RKO (cell line): ENCODE measurements at places on chromosomes 4 and X.
A peak's percentile ranks its signal among the peaks of the same experiment; 100 is the strongest.

GRCh38 chr4:189049682-189050081, 891.0 kb upstream of the FRG1 start:
- DNase-seq = no peak

- no peak for DNase-seq
These were observed 42.1 kb downstream of the SCML1 start for GRCh38 chrX:17779434-17779833.

- peak; percentile 54 for DNase-seq
These were observed 702 bp downstream of the TSPAN5 start for GRCh38 chr4:98657531-98658286.

DNA sequence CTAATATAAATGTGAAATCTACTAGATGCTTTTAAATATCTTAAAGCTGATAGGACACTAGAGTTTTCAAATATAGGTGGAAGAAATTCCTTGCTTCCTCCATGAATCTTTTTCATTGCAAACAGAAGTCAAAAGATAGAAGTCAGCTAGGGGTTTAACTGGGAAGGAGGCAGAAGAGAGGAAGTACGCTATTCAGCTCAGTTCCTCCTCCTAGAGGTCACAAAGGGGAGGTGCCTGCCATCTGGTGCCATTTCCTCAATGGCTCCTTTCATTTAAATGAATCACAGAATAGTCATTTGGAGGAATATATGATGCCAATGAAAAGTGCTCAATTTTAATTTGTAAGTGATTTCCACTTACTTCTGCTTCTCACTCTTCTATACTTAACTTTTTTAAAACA, 8.5 kb downstream of the COL25A1 start:
- DNase-seq = peak; percentile 53

DNA sequence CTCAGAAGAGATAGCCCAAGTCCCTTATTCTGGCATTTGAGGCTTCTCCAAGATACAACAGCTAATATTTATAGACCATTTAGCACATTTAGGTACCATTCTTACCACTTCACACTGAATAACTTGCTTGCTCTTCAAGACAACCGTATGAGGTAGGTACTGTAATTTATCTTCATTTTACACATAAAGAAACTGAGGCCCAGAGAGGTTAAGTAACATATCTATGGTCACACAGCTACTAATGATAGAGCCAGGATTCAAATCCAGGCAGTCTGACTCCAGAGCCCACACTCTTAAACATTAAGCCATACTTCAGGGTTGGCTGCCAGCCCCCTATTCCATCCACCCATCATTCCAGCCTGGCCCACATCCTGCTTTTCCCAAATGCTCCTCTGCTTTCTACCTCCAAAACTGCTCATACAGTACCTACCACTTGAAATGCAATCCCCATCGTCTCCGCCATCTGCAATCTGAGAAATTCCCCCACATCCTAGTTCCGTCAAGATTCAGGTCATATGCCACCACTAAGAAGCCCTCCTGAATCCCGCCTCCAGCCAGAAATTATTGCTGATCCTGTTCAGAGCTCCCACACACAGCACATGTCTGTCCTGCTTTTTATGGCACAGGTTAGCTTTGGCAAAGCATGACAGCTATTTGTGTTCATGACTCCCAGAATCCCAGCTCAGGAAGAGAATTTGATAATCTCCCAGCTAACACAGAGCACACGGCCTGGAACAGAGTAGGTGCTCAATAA, 23.5 kb downstream of the IQSEC2 start:
- DNase-seq = no peak

DNA sequence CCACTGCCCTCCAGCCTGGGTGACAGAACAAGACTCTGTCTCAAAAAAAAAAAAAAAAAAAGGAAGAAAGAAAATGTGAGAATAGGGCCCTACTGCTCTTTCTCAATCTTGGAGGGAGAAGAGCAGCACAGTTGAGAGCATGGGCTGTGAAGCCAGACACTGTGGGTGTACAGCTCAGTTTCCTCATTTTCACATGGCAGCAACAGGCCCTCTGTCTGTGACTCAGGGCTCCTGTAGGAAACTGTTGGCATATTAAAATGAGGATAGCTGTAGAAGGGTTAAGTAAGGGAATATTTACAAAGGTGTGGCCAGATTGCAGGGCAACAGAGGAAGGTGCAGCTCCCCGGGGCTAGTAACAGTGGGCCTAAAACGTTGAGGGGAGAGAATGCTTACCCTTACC, 3.4 kb downstream of the AKAP14 start:
- no peak for DNase-seq

GRCh38 chr4:2938906-2939305, 24.3 kb downstream of the NOP14 start:
- DNase-seq = no peak

DNA sequence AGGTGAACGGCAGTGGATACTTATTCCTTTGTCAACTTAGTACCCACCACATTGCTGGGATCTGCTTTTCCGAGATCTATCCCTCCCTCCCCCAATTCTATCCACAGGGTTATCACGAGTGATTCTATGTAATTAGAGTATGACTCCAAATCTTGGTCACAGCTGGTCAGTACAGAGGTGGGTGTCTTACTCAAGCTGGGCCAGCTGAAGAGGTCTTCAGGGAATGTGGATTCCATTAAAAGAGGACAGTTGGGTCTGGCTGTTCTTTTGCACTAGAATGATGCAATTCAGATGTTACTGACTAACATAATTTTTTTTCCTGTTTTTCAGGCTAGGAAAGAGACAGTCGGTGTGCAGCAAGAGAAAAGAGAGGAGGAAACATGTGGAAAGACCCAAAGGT, 92.3 kb downstream of the HS3ST1 start:
- DNase-seq = no peak

DNA sequence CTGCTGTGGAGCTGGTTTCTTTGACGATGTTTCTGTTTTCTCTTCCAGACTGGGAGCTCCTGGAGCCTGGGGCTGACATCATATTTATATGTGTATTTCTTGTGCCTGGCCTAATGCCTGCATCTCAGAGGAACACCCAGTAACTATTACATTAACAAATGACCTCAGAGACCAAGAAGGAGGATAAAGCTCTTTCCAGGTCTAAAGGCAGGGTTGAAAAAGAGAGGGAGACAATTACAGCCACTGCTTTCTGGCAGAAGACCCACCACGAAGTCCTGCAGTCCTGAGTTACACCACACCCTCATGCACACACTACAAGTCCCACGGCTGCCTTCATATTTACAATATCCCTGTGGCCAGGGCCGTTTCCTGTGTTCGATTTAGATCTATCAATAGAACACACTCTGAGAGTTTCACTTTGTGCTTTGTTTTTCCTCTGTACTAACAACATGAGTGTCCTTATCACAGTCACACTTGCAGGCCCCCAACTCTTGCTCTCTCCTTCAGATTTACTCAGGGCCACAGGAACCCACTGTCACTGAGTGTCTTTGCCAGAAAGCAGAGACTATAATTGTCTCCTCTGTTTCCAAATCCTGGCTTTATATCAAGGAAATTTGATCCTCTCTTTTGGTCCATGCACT, 535.5 kb downstream of the MID1IP1 start:
- DNase-seq = no peak

DNA sequence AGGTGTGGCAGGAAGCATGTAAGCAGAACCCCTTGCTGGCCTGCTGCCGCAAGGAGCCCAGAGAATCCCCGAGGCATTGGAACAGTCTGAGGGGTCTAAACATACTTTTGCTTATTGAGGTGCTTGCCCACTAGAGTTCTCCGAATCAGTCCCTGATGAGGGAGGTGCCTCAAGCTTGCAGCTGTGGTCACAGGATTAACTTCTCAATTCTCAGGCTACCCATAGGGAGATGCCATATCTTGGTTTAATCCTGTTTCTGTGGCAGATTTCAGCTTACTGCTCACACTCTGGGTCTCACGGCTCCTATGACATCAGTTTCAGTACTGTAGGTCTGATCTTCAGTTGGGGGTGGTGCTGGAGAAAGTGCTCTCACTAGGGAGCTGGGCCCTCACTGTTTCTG, 39.9 kb downstream of the CCNG2 start:
- no peak for DNase-seq

DNA sequence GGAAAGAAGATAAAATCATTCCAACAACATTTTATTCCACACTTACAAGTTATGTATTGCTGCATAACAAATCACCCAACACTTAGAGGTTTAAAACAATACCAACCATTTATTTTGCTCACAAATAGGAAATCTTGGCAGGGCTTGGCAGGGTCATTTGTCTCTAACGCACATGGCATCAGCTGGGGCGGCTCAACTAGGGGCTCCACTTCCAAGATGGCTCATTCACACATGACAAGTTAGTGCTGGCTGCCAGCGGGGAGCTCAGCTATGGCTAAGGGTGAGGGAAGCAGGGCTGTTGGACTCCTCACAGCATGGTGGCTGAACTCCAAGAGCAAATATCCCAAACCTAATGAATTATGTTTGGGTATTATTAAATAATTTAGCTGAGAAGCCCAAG, 377.0 kb downstream of the ZNF674 start:
- no peak for DNase-seq

GRCh38 chr4:1866189-1866661, 5.0 kb upstream of the NSD2 start:
- no peak for DNase-seq

DNA sequence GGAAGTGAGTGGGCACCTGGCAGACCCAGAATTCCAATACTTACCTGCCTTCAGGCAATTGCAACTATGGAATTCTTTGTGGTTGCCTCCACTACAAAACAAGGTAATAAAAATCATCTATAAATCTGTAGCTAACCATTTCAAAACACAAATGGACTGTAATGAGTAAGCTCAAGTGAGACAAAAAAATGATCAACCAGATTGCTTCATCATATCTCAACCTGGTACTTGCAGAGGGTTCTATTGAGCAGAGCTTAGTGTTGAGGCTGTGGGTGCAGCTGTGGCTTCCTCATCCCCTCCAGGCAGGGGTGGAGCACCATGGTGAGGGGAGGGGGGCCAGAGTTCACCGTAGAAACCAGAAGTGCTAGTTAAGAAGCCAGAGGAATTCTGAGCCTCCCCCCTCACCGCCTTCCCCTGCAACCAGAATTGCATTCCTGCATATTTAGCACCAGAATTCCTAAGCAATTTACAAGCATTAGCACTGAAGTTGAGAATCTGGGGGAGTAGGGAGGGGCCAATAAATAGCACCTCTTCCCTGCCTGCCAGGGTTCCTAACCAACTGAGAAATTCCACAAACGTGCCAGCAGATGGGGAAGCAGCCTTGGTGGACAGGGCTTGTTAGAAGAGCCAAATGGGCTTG, 11.5 kb downstream of the CTAG1A start:
- no peak for DNase-seq

- peak; percentile 38 for DNase-seq
These were observed 55.0 kb downstream of the LRBA start for GRCh38 chr4:150960079-150960478.

GRCh38 chrX:77918568-77918967, 8.1 kb downstream of the ATP7A start:
- DNase-seq = no peak

GRCh38 chr4:28913466-28913865, 1806.7 kb upstream of the PCDH7 start:
- DNase-seq = no peak

- DNase-seq = no peak
These were observed 271.8 kb upstream of the TENM3 start for GRCh38 chr4:181971411-181971810.

GRCh38 chr4:127212701-127213100, 420.1 kb upstream of the INTU start:
- no peak for DNase-seq

- no peak for DNase-seq
These were observed 50.9 kb downstream of the FAM193A start for GRCh38 chr4:2587213-2587823.

GRCh38 chr4:42268824-42269223, 116.4 kb upstream of the BEND4 start:
- no peak for DNase-seq

DNA sequence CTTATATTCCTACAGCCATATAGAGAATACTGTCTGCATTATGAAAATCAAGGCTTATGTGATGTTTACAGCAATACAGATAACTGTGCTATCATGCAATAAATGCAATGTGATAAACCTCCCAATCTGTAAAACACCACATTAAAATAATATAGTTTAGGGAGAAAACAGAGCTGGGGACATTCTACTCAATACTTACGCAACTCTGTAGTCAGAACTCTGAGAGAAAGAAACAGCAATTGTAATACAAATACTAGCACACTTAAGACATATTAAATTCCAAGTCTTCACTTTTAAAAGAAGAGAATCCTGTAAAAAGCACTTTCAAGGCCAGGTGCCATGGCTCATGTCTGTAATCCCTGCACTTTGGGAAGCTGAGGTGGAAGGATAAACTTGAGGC, 61.4 kb downstream of the ANKRD17 start:
- DNase-seq = no peak

GRCh38 chr4:109979920-109980717, 67.4 kb downstream of the EGF start:
- DNase-seq = peak; percentile 36

DNA sequence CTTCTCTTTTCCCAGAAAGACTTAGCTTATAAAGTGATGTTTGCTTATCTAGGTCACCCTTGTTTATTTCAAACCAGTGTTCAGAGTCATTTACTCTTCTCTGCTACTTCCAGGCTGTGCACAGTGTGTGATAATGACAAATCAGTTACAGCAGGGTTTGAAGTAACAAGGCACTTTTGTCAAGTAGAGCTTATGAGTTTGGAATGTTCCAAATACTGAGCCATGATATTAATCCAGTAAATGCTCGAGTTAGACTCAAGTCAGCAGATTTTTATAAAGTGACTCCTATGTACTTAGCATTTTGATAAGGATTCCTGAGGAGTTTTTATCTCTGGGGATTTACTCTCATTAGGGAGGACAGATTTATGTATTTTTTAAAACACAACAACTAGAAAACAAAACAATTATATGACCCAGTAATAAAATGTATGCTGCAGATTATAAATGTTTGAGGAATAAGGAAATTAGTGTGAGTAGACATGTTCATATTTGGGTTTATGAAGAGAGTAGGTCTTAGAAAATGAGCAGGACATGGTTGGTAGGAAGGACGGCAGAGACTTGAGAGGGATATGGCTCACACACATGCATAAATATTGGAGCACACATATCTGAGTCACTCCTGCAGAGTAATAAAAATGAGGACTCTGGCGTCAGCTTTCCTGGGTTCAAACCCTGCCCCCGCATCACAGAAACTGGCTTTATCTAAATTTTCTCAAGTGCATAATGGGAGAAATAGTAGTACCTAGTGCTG, 271.2 kb downstream of the FBXO8 start:
- DNase-seq = peak; percentile 5

GRCh38 chr4:140103676-140104075, 50.3 kb downstream of the MAML3 start:
- DNase-seq = no peak
